ENCODE measurements at places on chromosomes 7 and 10. TPM values are rescaled to one million over a fixed set of nuclear protein-coding genes. Genes with fewer than 3 reads are reported as not detected.

GRCh38 chr10:50648089-50648934, 24.6 kb upstream of the SGMS1 start:
- H3K4me3 ChIP-seq, result no peak overlapping the region
- no peak overlapping the region for H3K27ac ChIP-seq
- H3K36me3 ChIP-seq, result no peaks in the 10 kb centered on the region
- no peak for DNase-seq
- H3K4me1 ChIP-seq, result peaks cover 2% of the 10 kb centered on the region
- H3K27me3 ChIP-seq, result no peaks in the 10 kb centered on the region

The AEBP1 gene
- total RNA-seq, result 18.1 TPM

- no peaks in the 10 kb centered on the region for H3K4me1 ChIP-seq
- H3K36me3 ChIP-seq, result no peaks in the 10 kb centered on the region
- no peaks in the 10 kb centered on the region for H3K27me3 ChIP-seq
- H3K27ac ChIP-seq, result no peak overlapping the region
Observed at GRCh38 chr7:85119934-85120333, 66.9 kb downstream of the SEMA3D start.

- no peaks in the 10 kb centered on the region for H3K4me1 ChIP-seq
- H3K4me3 ChIP-seq, result no peak overlapping the region
- H3K27ac ChIP-seq, result no peak overlapping the region
- no peaks in the 10 kb centered on the region for H3K36me3 ChIP-seq
- DNase-seq, result no peak
- peaks cover 28% of the 10 kb centered on the region for H3K27me3 ChIP-seq
Observed at GRCh38 chr10:86151613-86152012, 215.0 kb downstream of the GRID1 start.

DNA sequence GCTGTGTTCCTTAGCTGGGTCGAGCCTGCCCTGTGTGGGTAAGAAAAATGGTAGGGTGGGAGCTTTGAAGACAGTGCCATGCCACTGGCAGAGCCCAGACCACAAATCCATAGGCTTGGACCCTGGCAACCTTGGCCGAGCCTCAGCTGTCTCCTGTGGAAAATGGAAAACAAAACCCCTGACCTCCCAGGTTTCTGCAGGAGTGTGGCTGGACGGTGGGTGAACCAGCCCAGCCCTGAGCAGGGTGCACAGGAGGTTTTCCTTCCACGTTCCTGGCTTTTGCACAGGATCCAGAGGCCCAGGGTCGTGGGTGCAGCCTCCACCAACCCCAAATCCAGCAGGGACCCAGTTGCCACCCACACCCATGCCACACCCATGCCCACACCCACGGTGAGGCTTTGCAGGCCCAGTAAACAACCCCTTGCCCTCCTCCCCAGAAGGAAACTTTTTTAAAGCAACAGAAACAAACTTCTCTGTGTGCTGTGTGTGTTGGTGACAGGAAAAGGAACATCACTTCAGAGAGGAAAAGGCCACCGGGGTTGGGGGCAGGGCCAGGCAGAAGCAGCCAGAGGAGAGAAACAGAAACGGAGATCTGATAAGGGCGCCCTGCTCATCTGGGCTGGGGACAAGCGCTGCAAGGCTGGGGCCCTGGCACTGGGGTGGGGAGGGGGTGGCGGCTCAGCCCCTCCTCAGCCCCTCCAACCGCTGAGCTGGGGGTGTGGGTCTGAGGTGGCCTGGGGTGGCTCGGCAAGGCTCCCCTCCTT, 20.7 kb upstream of the ZMIZ1 start:
- H3K36me3 ChIP-seq, result no peaks in the 10 kb centered on the region
- peaks cover 72% of the 10 kb centered on the region for H3K4me1 ChIP-seq
- H3K27ac ChIP-seq, result peak overlapping the region; percentile 93
- peaks cover 6% of the 10 kb centered on the region for H3K27me3 ChIP-seq
- peak overlapping the region; percentile 56 for H3K4me3 ChIP-seq
- peak; percentile 43 for DNase-seq

GRCh38 chr10:73414230-73414945, 530 bp upstream of the ANXA7 start:
- H3K4me1 ChIP-seq, result peaks cover 12% of the 10 kb centered on the region
- DNase-seq, result no peak
- peak overlapping the region; percentile 28 for H3K27ac ChIP-seq
- H3K4me3 ChIP-seq, result peak overlapping the region; percentile 74
- H3K36me3 ChIP-seq, result no peaks in the 10 kb centered on the region
- no peaks in the 10 kb centered on the region for H3K27me3 ChIP-seq

DNA sequence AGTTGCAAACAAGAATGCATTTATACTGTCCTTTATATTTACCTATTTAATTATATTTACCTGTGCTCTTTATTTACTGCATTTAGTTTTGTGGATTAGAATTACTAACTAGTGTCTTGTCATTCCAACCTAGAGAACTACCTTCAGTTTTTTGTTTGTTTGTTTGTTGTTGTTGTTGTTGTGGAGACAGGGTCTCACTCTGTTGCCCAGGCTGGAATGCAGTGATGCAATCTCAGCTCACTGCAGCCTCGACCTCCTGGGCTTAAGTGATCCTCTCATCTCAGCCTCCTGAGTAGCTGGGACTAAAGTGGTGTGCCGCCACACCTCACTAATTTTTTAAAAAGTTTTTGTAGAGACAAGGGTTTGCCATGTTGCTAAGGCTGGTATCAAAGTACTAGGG, 156.4 kb upstream of the AKR1E2 start:
- H3K4me1 ChIP-seq, result no peaks in the 10 kb centered on the region
- no peak overlapping the region for H3K4me3 ChIP-seq
- H3K27me3 ChIP-seq, result peaks cover 5% of the 10 kb centered on the region
- no peak overlapping the region for H3K27ac ChIP-seq
- DNase-seq, result no peak

The GHRHR gene
- not detected for total RNA-seq

The CPN1 gene
- total RNA-seq, result not detected

DNA sequence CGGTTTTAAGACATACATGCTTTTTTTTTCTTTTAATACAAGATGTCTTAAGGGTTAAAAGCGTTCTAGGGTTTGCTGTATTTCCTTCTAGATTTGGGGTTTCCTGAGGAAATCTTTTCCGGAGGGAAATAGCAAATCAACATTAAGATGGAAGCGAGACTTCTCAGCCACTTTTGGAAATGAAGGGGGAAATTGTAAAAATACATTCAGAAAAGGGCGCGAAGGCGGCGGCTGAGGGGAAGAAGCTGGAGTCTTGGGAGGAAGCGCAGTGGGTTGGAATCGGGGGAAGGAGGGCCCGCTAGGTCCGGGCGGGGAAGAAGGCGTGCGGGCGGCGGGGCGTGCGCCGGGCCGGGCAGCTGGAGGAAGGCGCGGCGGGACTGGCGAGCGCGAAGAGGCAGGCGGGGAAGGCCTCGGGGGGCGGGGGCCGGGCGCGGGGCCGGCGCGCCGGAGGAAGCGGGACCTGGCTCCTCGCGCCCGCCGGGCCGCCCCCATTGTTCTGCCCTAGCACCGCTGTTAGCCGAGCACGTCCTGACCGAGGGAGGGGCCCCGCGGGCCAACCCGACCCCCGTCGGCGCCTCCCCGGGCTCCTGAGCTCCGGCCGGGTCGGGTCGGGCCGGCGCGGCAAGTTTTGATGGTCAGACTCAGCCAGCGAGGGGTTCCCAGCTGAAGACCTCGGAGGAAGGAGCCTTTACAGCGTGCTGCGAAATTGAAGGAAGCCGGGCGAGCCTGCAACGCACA, 1.5 kb upstream of the SKIDA1 start:
- peak overlapping the region; percentile 80 for H3K27ac ChIP-seq
- H3K4me1 ChIP-seq, result peaks cover 28% of the 10 kb centered on the region
- no peak for DNase-seq

DNA sequence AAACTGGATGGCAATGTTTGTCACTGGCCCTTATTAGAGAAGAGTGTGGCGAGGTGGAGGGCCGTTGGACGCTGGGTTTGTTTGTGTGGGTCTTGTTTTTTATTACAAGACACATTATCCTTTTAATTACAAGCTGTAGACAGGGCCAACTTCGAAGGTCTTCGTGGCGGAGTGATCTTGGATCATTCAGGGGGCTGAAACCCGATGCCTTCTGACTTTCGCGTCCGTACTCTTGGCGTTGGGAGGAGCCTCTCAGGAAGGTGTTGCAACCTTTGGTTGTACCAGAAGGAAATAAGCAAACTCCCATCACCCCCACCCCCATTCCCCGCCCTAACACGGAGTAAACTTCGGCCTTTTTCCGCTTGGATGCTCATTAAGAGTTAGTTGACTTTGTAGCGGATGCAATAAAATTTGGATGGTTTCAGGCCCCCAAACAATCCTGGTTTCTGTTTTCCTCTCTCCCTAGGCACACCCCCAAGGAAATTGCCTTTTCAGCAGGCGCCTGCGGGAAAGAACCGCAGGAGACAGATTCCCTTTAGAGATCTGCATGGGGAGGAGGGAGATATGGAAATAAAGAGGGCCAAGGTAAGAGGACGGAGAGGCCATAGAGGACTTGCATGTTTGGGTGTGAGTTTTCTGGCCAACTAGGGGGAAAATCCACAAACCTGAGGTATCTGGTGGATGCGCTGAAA, 294.5 kb upstream of the NFE2L3 start:
- H3K36me3 ChIP-seq, result no peaks in the 10 kb centered on the region
- H3K4me1 ChIP-seq, result peaks cover 45% of the 10 kb centered on the region
- H3K4me3 ChIP-seq, result peak overlapping the region; percentile 22
- no peak for DNase-seq

DNA sequence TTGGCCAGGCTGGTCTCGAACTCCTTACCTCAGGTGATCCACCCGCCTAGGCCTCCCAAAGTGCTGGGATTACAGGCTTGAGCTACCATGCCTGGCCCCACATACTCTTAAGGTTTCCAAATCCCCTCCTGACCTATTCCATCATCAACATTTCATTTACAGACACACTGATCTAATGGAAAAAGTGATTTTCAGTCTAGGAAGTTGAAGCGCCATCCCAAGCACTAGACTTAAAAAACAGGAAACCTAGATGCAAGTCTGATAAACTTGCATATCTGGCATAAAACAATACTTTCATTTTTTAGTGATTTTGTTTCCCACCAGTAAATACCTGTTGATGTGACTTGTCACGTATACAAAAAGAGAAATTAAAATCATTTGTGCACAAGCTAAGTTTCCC, 44.0 kb downstream of the DNMBP start:
- H3K4me1 ChIP-seq, result no peaks in the 10 kb centered on the region
- peaks cover 7% of the 10 kb centered on the region for H3K36me3 ChIP-seq
- no peak overlapping the region for H3K27ac ChIP-seq
- no peak overlapping the region for H3K4me3 ChIP-seq

GRCh38 chr7:35728412-35729060, 33.6 kb upstream of the HERPUD2 start:
- DNase-seq, result no peak
- H3K27ac ChIP-seq, result peak overlapping the region; percentile 81
- no peaks in the 10 kb centered on the region for H3K27me3 ChIP-seq
- no peak overlapping the region for H3K4me3 ChIP-seq
- no peaks in the 10 kb centered on the region for H3K36me3 ChIP-seq
- peaks cover 70% of the 10 kb centered on the region for H3K4me1 ChIP-seq

DNA sequence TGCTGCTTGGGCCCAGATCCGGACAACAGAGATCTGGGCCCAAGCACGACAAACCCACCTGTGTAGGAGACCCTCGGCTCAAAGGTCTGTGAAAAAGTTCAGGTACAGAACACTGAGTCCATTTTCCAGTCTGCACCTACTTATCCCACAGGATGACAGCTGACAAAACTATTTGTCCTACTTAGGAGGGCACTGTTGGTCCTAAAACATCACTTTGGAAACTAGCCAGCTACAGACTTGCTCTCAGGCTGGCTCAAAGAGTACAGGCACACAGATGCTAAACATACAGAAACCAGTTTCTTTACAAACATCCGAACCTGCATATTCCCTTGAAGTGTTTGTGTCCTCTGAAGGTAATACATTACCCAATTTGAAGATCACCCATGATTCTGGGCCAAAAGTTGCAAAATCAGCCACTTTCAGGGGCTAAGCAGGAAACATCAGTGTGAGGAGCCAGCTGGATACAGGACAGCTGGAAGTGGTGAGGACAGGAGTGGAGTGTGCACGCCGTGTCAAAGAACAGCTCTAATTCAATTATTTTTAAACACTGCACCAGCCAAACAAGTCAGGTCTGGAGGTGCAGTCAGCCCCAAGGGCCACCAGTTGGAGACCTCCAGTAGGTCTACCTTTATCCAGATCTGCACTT, 88.5 kb downstream of the NOC3L start:
- no peak overlapping the region for H3K27ac ChIP-seq
- no peaks in the 10 kb centered on the region for H3K36me3 ChIP-seq
- no peak overlapping the region for H3K4me3 ChIP-seq
- H3K27me3 ChIP-seq, result peaks cover 1% of the 10 kb centered on the region
- no peaks in the 10 kb centered on the region for H3K4me1 ChIP-seq
- no peak for DNase-seq

- no peaks in the 10 kb centered on the region for H3K36me3 ChIP-seq
- no peaks in the 10 kb centered on the region for H3K4me1 ChIP-seq
- DNase-seq, result no peak
- no peak overlapping the region for H3K27ac ChIP-seq
- no peak overlapping the region for H3K4me3 ChIP-seq
- H3K27me3 ChIP-seq, result no peaks in the 10 kb centered on the region
Observed at GRCh38 chr7:52911795-52912194, 123.6 kb upstream of the POM121L12 start.

The COX19 gene
- total RNA-seq, result 44.1 TPM

The CYP3A7 gene
- not detected for total RNA-seq

GRCh38 chr7:32905175-32905662, 13.7 kb upstream of the KBTBD2 start:
- H3K27ac ChIP-seq, result peak overlapping the region; percentile 82
- no peaks in the 10 kb centered on the region for H3K36me3 ChIP-seq
- peak; percentile 52 for DNase-seq
- peaks cover 25% of the 10 kb centered on the region for H3K4me1 ChIP-seq
- peak overlapping the region; percentile 66 for H3K4me3 ChIP-seq
- no peaks in the 10 kb centered on the region for H3K27me3 ChIP-seq

The MORN4 gene
- total RNA-seq, result 1.5 TPM

The SEMA3E gene
- total RNA-seq, result not detected

GRCh38 chr10:103635580-103635979, 142.1 kb downstream of the NEURL1 start:
- no peaks in the 10 kb centered on the region for H3K4me1 ChIP-seq
- no peak for DNase-seq
- H3K4me3 ChIP-seq, result no peak overlapping the region
- H3K27ac ChIP-seq, result no peak overlapping the region

GRCh38 chr10:8130973-8131911, 76.8 kb downstream of the GATA3 start:
- H3K27ac ChIP-seq, result no peak overlapping the region
- DNase-seq, result no peak

- no peaks in the 10 kb centered on the region for H3K36me3 ChIP-seq
- peak; percentile 12 for DNase-seq
- H3K4me3 ChIP-seq, result no peak overlapping the region
- no peaks in the 10 kb centered on the region for H3K27me3 ChIP-seq
Observed at GRCh38 chr10:62183442-62183841, 85.2 kb downstream of the RTKN2 start.

The CRCP gene
- 33.7 TPM for total RNA-seq

The TMEM213 gene
- not detected for total RNA-seq

DNA sequence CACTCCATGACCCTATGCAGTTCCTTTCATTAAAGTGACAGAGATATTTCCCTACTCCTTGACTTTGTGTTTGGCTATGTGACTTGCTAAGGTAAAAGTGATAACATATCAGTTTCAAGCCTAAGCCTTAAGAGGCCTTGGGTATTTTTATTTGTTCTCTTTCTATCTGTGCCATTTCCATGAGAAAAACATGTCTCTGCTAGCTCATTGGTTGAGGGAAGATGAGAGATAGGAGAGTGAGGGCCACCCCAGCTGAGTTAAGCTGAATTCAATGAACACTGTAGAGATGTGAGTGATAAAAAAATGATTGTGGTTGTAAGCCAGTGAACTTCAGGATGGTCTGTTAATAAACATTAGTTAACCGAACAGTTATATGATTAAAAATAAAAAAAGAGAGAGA, 13.4 kb downstream of the TASOR2 start:
- no peak for DNase-seq
- H3K36me3 ChIP-seq, result no peaks in the 10 kb centered on the region
- H3K27ac ChIP-seq, result no peak overlapping the region
- H3K4me1 ChIP-seq, result peaks cover 10% of the 10 kb centered on the region
- no peak overlapping the region for H3K4me3 ChIP-seq

Data from T-cell (primary cell).